Stimulated activated CD4-positive, alpha-beta T cell treated with anti-CD3 and anti-CD28 coated beads, TNF-alpha, amount 100 ng/mL, for 48 hours (primary cell): ENCODE measurements at places on chromosomes 3 and 15.

GRCh38 chr3:11998092-11998491 lies 6.1 kb upstream of the SYN2 start:
- DNase-seq, result no peak

GRCh38 chr15:82014989-82015388 lies 30.8 kb downstream of the MEX3B start:
- no peak for DNase-seq

DNA sequence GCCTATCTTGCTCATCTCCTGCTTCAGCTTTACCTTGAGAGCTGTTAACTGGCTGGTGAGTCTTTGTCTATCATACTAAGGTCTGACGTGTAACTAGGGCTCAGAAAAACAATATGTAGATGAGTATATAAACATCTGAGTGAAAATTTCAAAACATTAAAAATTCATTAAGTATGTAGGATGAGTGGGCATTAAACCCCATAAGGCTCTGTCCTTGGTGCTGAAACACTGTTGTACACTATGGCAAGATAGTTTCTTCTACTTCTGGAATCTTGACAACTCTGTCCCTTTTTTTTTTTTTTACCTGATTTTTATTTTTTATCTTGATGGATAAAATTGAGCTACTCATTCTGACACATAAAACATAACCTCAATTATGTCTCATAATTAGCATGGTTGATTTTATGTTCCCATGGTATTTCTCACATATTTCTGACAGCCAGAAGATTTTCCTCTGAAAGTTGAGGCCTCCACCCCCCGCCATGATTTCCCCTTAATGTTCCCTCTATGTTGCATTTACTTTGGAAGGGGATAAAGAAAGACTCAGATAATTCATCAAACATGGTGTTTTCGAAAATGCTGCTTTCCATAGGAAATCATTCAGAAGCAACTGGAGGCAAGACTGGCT lies 54.3 kb downstream of the DGKG start:
- DNase-seq, result no peak

DNA sequence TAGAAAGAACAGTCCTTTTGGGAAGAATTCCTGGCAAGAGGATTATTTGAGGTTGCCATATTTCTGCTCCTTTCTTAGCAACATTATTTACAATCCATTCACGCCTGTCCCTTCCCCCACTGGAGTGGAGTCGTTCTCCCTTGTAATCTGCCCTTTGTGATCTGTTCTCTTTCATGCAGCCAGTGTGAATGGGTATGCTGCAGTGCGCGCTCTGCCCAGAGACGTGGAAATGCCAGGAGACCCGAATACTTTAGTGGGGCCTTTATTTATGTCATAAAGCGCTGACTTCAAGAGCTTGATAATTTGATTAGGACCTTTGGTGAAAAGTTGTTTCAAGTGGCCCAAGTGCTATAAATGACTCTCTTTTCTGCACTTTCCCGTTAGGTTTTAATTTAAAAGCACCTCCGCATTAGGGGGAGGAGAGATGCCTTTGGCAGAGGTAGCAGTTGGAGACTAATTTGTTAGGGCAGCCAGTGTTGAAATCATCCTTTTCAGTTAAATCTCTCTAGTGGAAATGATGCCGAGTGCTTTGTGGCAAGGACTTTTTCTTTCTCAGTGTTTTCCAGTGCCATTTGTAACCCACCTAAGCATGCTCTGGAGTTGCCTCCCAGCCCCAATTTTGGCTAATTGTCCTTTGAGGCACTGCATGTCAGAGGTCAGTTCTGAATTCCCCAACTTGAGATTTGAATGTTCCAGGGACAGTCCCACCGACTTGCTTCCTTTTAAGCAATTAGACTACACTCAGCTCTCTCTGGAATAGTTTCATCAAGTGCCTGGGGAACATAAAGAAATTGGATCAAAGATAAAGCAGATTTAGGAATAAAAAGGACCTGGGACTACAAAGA lies 52.4 kb downstream of the PSMD6 start:
- DNase-seq, result no peak

- DNase-seq, result no peak
Observed at GRCh38 chr3:51982352-51982837, 940 bp upstream of the ACY1 start.

DNA sequence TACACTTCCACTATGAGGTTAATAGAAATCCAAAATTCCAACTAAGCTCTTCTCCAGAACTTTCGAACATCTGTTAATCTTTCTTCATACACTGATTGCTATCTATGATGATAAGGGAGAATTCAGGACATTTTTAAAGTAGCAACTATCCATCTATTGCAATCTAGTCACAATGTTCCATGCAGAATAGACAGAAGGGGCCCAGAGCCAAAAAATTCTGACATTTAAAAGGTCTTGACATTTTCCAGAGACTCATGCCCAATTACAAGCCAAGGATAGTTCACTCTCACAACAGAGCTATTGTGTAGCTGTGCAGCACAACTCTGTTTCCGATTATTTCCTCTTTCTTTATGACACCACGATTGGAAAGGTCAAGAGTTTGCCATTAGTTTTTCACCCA lies 999.7 kb upstream of the ALCAM start:
- no peak for DNase-seq

- no peak for DNase-seq
Observed at GRCh38 chr3:10088256-10088655, 19.8 kb downstream of the FANCD2OS start.

- peak; percentile 26 for DNase-seq
Observed at GRCh38 chr3:13866041-13866965, 13.6 kb downstream of the WNT7A start.

DNA sequence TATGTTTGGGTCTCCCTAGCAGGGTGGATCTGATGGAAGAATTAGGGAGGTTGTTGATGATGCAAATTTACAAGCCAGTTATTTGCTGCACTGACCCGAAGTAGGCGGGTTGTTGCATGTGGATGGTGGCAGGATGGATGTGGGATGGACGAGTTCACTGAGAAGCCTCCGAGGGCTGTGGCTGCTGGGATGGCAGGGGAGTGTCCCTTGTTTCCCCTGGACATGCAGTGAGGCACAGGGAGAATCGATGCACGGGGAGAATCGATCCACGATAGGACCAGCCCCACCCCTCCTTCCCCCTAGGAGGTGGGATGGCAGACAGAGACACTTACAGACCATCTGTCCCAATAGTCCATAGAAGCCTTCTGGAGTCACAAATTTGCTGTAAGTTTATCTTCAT lies 31.0 kb upstream of the KLF13 start:
- no peak for DNase-seq

DNA sequence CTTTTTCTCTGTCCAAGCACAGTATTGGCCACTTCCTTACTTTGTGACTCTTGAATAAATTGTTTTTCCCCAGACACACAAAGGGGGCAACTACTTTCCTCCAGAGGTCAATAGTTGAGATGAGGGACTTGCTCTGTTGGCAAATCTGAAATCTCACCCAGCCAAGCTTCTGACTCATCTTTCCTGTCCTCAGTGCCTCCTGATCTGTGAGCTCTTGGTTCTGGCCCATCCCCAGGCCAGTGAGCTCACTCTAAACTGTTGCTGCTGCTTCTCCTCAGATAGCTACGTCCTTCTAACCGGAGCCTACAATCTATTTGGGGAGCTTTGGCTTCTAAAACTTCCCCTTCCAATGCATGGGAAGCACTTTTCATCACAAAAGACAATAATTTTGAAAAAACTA lies 50.0 kb upstream of the NMD3 start:
- no peak for DNase-seq

- no peak for DNase-seq
Observed at GRCh38 chr3:51876186-51876585, 785 bp upstream of the IQCF5 start.

DNA sequence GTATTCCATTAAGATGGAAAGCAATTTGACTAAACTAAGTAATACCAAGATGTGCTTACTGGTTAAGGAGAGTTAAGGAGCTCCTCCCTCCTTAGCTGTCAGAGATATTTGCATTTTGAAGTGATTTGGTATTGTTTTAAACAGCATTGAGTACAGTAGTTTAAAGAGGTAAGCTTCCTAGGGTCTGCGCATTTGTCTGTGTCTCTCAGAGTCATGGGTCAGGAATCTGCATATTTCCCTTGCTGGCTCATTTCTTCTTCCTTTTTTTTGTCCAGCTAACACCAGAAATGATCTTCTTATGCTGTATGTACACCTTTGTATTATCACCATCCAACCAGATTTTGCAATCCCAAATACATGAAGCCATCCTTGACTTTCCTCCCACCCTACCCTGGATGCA lies 163.0 kb upstream of the BFSP2 start:
- DNase-seq, result no peak

DNA sequence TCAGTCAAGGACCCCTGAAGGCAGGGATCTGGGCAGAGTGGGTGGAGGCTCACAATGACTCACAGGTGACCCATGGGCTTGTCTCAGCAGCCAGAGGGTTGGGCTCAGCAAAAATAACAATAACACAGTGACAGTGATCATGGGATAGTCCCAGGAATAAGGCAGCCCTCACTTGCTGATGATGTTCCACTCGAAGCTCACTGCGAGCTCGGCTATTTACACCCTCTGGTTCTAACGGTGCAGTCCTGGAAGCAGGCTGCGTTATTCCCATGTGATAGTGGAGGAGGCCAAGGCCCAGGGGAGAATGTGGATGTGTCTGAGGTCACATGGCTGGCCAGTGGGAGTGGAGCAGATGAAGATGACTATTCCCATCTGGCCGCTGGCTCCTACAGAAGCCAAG lies 16.2 kb downstream of the CCDC33 start:
- no peak for DNase-seq

GRCh38 chr3:188776447-188776846 lies 395.3 kb upstream of the TPRG1 start:
- no peak for DNase-seq

- no peak for DNase-seq
Observed at GRCh38 chr3:122183521-122183892, at the start of gene CASR. Gene CASR (plus strand): TSS chr3:122183668. CDS start chr3:122254190, 70,522 bp downstream.

DNA sequence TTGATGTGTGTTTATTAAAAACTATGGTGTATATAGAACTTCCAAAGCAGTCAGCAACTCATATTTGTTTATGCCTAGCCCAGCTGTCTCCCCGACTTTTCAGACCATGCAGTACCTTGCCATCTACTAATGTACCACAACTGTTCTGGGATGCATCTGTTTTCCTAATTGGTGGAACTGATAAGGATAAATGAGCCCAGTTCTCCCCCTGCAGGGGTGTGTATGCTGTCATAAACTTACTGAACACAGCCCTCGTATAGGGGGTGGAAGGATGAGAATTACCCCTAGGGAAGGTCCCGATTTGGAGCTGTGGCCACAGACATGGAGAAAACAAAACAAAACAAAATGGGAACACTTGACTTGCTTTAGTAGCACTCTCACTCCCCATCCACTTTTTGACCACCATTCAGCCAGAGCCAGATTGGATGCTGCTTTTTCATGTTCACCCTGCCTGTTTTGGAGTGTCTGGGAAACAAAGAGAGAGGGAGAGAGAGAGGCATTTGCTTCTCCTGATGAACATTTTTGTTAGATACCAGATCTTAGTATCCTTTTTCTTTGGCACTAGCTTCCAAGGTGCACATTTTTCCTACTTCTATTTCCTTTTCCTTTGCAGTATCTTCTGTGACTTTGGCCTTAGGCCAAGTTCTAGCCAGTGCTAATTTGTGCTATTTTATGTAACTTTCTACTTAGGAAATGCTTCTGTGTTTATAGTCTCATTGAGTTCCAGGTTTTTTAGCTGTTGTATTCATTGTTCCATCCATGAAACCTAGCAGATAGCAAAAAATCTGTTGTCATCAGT lies 29.1 kb downstream of the CADM2 start:
- no peak for DNase-seq

GRCh38 chr15:29854413-29854812 lies 32.1 kb upstream of the TJP1 start:
- DNase-seq, result no peak

DNA sequence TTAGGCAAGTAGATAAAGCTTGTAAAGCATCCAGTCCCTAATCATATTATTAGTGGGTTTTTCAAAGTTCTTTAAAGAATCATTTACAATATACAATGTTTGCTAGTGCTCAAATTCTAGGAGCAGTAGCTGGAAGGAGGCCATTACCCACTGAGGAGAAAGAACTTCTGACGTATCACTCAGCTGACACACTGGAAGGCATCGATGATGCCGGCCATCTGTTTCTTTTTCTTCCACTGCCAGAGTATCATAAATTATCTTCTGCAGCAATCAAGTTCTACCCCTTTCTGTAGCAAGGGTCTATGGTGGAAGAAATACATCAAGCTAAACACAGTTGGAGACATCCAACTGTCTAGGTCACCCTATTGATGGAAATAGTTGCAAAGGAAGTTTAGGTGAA lies 243.2 kb upstream of the LRRN1 start:
- DNase-seq, result no peak

GRCh38 chr3:98986073-98986472 lies 84.6 kb upstream of the DCBLD2 start:
- no peak for DNase-seq

GRCh38 chr3:148612278-148612677 lies 85.4 kb upstream of the AGTR1 start:
- no peak for DNase-seq

- DNase-seq, result no peak
Observed at GRCh38 chr3:9404680-9405079, 7.3 kb downstream of the SETD5 start.

- no peak for DNase-seq
Observed at GRCh38 chr3:13301286-13301987, 118.7 kb downstream of the NUP210 start.

DNA sequence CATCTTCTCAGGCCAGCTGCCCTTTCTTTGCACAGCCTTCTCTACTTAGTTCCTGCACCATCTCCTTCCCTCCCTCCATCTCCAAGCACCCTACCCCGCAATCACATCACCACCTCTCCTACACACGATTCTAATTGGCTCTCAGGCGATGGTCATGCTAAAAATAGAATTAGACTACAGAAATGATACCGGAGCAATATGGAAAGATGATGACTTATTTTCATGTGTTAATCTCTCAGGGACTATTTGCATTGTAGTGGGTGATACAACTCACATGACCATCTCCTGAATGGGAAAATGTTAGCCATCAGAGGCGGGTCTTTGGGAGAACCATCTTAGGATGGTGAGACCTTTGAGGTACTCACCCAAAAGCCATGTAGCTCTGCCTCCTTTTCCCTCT lies 54.7 kb upstream of the PPARG start:
- DNase-seq, result no peak
